Stimulated activated CD8-positive, alpha-beta memory T cell treated with anti-CD3 and anti-CD28 coated beads, Interleukin-15, amount 100 ng/mL, for 1 hour (primary cell): ENCODE measurements at places on chromosomes 7 and 10.

DNA sequence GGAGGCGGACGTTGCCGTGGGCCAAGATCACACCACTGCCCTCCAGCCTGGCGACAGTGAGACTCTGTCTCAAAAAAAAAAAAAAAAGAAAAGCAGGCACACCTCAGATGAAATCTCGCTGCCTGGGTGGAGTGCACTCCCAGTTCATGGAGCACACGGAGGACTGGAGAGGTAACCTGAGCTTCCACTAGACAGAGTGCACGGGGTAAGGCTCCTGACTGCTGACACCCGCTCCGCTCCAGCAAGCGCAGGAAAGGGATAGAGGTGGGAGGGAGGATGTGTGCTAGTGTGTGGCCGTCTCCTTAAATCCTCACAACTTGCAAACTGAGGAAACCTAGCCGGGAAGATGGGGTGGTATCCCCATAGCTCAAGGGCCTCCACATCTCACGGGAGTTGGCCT lies 50.8 kb downstream of the FAM53B start:
- no peak for DNase-seq

- no peak for DNase-seq
Measured at GRCh38 chr10:28620251-28620650, 57.1 kb upstream of the BAMBI start.

- no peak for DNase-seq
Measured at GRCh38 chr10:78749898-78750297, 318.9 kb upstream of the ZMIZ1 start.

GRCh38 chr7:44103923-44104859 lies at the start of gene AEBP1:
AEBP1 (plus strand) TSS chr7:44104345; CDS start chr7:44104666, 321 bp downstream.
- no peak for DNase-seq

GRCh38 chr7:139574618-139575337 lies 51.3 kb downstream of the CLEC2L start:
- DNase-seq, result no peak

DNA sequence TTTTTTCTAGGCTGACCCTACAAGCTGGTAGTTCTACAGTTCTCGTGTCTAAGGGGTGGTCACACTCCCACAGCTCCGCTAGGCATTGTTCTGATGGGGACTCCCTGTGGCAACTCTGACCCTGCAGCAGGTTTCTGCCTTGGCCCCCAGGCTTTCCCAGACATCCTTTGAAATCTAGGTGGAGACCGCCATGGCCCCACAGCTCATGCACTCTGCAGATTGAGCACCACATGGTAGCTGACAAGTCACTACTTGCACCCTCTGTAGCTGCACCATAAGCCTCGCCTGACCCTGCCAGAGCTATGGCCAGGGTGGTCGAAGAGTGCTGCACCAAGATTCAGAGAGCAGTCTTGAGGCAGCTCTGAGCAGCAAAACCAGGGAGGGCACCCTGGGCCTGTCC lies 275.6 kb downstream of the LHFPL3 start:
- DNase-seq, result no peak

- no peak for DNase-seq
Measured at GRCh38 chr10:58644311-58644710, 131.6 kb downstream of the BICC1 start.

- no peak for DNase-seq
Measured at GRCh38 chr7:132347123-132347522, 229.1 kb downstream of the PLXNA4 start.

GRCh38 chr10:11913079-11913641 lies 90.0 kb downstream of the PROSER2 start:
- no peak for DNase-seq

DNA sequence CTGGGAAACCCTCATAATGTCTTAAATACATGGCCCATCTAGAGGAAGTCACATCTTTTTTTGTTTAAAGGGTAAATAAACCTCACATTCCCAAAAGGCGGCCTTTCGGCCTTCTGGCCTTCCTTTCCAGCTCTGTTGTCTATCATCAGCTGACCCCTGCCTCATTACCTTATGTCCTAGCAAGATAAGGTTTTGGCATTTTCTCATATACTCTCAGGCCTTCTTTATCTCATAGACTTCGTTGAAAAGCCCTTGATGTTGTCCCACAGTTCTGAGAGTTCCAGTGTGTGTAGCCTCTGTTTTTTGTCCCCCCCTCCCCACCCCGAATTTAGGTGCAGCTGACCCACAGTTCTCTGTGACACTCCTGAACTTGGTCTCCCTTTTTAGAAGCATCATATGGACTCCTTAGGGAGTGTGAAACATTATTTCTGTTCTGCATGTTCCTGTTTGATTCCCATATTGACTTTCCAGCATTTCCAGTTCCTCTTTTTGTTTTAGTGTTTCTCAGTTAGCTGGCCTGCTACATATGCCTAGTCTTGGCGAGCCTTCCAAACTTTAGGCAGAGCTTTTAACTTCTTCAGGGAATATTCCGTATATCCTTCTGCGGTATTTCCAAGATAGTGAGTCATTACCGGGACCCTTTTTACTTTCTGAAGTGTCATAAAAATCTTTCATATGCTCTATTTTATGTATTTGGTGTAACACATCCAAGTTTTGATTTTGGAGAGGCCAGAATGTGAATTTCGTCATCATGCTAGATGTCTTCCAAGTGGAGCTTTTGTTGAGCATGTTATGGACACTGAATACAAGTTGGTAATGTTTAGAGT lies 138.5 kb downstream of the LRRC4 start:
- no peak for DNase-seq

DNA sequence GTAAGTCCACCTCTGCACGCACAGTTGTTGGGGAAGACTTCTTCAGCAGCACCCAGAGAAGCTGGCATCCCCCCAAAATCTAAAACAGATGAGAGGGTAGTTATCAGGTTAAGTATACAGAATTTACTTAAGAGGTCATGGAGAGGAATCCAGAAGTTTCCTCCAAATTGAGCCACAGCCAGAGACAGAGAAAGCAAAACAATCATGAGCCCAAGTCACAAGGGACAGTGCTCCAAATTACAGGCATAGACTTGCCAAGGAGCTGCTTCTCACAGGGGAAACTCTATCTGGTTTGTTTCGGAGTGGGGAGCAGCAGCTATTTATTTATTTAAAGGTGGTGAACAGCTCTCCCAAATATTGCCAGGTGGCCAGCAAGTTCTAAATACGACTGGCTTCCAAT lies 308.4 kb downstream of the SKIDA1 start:
- no peak for DNase-seq

DNA sequence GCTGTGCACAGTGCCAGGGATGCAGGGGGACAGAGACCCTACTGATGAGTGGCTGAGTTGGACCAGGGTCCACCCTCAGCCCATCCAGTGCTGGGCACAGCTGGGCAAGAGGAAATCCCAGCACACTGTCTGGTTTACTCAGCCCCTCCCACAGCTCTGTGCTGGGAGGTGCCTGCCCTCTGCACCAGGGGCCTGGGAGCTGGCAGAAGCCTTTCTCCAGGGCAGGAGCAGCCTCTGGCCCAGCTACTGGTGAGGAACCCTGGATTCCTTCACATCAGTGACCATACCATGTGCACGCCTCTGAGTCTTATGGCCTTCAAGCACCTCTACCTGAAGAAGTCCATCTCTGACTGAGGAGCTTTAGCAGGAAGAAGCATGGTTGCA lies 25.9 kb upstream of the C10orf71 start:
- DNase-seq, result no peak

- no peak for DNase-seq
Measured at GRCh38 chr10:7231509-7232414, 179.1 kb downstream of the SFMBT2 start.

DNA sequence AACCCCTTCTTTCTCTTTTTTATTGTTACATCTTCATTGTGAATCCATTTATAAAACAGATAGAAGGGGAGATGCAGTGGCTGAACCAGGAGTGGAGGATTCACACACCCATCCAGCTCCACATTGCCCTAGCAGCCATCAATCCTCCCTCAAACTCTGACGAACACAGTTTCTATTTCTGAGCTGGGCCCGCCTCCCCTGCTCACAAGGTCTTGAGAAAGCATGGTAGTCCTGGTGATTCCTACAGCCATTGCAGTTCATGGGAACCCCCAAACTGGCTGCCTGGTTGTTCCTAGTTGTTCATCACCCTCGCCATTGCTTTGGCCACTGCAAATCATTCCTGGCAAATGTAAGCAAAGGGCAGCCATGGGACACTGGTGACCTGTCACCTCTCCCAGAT lies 258.5 kb upstream of the AOAH start:
- DNase-seq, result no peak

GRCh38 chr7:18806177-18806576 lies 310.6 kb downstream of the HDAC9 start:
- DNase-seq, result no peak
